Left lung (tissue), 14 donors: ENCODE measurements at places on chromosomes 6 and 20. TPM values are rescaled to one million over a fixed set of nuclear protein-coding genes. Genes with fewer than 3 reads are reported as not detected.

The NMBR gene
- not detected for total RNA-seq

The OR2H1 gene
- total RNA-seq: not detected

The LY6G6D gene
- total RNA-seq: not detected

The HAO1 gene
- not detected for total RNA-seq

The SMIM29 gene
- 35.7 TPM for total RNA-seq

The PSORS1C2 gene
- not detected for total RNA-seq

The RAD21L1 gene
- total RNA-seq: not detected

The ZGPAT gene
- total RNA-seq: 28.8 TPM

The AIF1 gene
- total RNA-seq: 38.5 TPM

The RIMS4 gene
- total RNA-seq: 0.47 TPM

The SLC4A11 gene
- 3.5 TPM for total RNA-seq

The TMEM217 gene
- 5.3 TPM for total RNA-seq

The OR2H2 gene
- total RNA-seq: not detected

The PET117 gene
- 14.1 TPM for total RNA-seq

The CYP21A2 gene
- total RNA-seq: 0.23 TPM

The LRP11 gene
- total RNA-seq: 42.6 TPM

The SOBP gene
- total RNA-seq: 6.5 TPM

The LHFPL5 gene
- not detected for total RNA-seq

The SLC22A1 gene
- total RNA-seq: 0.41 TPM

The CLDN20 gene
- total RNA-seq: not detected

The SLC44A4 gene
- 37.5 TPM for total RNA-seq

The CRNKL1 gene
- total RNA-seq: 17.9 TPM

The GPX5 gene
- total RNA-seq: not detected

The PHIP gene
- 27.3 TPM for total RNA-seq

The MMP24 gene
- 24.9 TPM for total RNA-seq

The HLA-F gene
- 197 TPM for total RNA-seq

The LIN28B gene
- not detected for total RNA-seq

The PYGB gene
- 78.2 TPM for total RNA-seq

The FAM83B gene
- 0.16 TPM for total RNA-seq

The SLC24A3 gene
- 4.4 TPM for total RNA-seq

The C2 gene
- total RNA-seq: 181 TPM
